Bone marrow (tissue), 2 donors: ENCODE measurements at places on chromosomes 3 and 15.

- DNase-seq = no peak
Measured at GRCh38 chr15:83449937-83450506, 2.9 kb downstream of the SH3GL3 start.

- no peak for DNase-seq
Measured at GRCh38 chr15:69542028-69542427, 89.4 kb downstream of the RPLP1 start.

DNA sequence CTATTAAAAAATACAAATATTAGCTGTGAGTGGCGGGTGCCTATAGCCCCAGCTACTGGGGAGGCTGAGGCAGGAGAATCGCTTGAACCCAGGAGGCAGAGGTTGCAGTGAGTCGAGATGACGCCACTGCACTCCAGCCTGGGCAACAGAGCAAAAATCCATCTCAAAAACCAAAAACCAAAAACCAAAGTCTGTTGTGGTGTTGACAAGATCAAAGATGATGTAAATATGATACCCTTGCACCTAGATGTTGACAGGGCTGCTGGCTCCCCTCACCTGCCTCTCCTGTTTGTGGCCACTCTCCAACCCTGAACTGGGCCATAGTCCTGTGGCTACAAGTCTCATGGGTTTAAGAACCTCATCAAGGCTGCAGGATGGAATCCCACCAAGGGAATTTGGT is 16.2 kb downstream of the DAPK2 start:
- DNase-seq = no peak

- no peak for DNase-seq
Measured at GRCh38 chr15:44537735-44538240, 841 bp downstream of the EIF3J start.

DNA sequence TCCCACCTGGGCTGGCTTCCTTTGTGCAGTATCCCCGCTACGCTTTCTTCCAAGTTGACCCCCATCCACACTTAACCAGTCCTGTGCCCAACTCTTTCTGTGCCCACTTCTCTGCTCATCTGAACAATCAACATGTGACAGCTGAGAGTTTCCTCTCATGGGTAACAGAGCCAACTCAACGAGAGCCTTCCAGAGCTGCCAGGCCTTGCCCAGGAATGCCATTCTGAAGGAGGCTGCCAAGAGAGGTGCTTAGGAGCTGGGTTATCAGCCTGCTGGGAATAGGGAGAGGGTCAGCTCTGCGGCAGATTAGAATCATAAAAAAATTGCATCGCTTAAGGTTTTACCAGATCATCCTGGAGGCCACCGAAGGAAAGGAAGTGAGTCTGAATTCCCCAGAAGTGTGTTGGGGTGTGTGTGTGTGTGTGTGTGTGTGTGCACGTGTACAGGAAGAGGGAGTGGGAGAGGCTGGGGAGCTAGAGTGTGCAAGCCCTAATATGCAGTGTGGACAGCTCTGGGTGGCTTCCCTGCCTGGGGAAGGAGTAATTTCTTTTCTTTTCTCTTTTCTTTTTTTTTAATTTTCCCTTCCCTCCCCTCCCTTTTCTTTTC is 66.7 kb downstream of the ITGA11 start:
- no peak for DNase-seq

DNA sequence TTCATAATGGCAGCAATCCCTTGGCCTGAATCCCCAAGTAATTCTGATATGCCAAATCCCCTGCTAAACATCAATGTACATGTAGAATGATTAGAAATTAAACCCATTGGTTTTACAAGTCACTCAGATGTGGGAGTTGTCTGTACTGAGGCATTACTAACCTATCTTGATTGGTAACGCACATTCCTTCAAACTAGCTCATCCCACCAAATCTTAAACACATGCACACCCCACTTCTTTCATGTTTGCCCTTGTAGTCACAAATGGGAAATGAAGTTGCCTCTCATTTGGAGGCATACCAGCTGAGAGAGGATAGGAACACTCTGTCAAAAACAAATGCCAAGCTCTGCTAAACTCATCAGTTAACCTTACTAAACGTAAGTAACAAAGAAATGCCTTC is 29.1 kb upstream of the MAN2C1 start:
- no peak for DNase-seq

- DNase-seq = peak; percentile 78
Measured at GRCh38 chr15:53586799-53587198, 172.7 kb downstream of the WDR72 start.

GRCh38 chr3:31067004-31067403 is 172.5 kb upstream of the GADL1 start:
- no peak for DNase-seq

DNA sequence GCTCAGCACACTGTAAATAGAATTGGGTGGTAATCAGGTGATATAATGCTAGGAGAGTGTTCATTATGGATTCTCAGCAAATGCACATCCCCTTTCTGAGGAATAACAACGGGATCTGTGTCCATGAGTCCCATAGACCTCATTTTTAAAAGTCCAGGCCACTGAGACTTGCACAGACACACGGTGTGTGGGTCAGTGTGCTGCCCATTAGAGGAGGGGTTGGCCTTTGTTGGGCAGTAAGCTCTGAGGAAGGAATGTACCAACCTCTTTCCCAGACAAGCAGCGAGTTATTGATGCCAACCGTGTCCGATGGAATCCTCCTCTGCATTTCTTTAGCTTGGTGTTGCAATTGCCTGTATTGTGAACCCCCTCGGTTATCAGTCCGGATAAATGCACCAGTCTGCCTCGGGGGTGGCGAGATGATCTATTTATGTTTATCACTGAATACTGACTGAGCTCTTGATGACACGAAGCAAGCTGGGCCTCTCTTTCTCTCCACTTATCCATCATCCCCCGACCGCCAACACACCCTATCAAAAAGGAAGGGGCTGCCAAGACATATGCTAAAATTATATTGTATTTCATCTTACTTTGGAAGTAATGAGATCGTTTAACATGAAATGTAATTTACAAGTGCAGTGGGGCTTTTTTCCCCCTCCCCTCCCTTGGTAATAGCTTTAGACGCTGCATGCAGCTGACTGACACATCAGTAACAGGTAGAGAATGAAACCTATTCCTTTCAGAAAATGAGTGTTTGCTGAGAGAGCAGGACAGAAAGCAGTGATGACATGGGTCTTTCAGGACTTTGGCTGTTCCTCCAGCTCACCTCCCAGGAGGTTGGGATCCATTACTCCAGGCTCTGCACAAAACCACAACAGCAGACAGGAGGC is 126.6 kb upstream of the ST8SIA2 start:
- no peak for DNase-seq

GRCh38 chr3:107855710-107856109 is 235.1 kb downstream of the CD47 start:
- no peak for DNase-seq

DNA sequence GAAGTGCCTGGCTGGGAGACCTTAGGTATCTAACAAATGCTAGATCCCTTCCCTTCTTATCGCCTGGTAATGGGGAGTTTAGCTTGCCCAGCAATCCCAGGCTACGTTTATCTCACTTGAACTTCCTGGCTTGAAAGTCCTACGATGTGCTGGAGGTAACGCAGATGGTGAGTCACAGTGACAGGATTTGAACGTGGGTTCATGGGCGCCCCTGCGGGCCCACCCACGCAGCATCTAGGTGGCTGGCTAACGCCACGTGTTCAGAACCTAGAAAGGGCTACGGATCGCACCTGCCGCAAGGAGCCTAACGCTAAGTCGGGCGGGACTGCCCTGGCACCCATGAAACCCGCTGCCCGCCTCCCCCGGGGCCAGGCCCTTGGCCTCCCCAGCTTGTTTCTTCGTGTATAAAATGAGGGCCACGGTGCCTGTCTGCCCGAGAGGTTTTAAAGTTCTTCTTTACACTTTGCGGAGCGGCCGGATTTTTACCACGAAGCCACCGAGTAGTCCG is 600 bp upstream of the USP3 start:
- peak; percentile 95 for DNase-seq

DNA sequence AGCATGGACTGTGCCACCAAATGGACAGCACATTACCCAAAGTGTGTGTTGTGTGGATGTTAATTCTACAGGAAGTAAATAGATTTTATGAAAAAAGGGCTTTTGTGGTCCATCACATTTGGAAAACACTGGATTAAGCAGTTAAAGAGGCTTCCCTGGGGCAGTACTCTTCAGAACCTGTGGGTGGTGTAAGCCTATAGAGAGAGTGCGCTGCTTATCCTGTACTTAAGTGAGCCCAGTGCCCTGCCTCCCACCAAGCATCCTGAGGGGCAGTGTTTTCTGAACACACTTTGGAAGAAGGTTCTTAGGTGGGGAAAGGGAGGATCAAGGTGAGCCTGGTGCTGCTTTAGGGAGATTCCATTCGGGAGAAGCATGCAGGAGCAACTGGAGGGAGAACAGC is 10.9 kb downstream of the TTLL3 start:
- DNase-seq = no peak

DNA sequence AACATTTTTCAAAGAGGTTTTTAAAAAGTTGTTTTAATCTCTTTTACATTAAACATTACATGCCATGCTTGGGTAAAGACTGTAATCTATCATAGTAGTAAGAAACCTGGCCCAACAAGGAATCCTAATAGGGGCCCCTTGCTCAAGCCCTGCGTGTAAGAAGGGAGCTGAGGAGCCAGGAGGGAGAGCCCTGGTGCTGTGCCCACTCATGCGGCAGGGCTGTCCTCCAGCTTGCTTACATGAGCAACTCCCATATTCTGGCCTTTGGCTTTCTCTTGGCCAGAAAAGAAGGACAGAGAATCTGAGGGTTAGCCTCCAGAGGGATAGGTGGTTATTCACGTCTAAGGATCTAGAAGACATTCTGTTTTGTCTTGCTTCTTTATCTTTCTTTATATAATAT is 49.8 kb downstream of the KBTBD12 start:
- DNase-seq = no peak

DNA sequence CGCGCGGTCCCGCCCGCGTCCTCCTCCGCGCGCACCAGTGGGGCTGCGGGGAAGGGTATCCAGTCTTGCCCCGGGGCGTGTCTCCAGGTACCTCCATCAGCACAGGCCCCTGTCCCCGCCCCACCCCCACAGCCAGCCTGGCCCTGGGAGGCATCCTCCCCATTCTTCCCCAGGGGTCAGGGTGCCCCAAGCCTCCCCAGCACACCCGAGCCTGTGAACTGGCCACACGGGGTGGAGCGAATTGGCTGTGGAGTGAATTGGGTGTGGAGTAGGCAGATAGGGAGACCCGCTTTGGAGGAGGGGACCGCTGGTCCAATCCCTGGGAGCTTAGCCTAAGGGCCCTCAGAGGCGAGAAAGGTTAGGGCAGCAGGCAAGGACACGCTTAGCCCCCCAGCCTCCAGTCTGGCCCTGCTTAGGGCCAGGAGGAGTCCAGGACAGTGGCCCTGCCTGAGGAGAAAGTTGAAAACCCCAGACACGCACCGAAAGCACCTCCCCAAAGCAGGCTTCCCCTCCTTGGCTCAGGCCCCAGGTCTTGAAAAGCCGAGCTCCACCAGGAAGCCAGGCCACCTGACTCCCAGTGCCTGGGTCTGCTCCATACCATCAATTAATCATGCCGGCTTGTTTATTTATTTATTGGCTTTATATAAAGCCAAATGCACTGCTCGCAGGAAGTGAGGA is 107.7 kb upstream of the SLC6A11 start:
- DNase-seq = no peak

DNA sequence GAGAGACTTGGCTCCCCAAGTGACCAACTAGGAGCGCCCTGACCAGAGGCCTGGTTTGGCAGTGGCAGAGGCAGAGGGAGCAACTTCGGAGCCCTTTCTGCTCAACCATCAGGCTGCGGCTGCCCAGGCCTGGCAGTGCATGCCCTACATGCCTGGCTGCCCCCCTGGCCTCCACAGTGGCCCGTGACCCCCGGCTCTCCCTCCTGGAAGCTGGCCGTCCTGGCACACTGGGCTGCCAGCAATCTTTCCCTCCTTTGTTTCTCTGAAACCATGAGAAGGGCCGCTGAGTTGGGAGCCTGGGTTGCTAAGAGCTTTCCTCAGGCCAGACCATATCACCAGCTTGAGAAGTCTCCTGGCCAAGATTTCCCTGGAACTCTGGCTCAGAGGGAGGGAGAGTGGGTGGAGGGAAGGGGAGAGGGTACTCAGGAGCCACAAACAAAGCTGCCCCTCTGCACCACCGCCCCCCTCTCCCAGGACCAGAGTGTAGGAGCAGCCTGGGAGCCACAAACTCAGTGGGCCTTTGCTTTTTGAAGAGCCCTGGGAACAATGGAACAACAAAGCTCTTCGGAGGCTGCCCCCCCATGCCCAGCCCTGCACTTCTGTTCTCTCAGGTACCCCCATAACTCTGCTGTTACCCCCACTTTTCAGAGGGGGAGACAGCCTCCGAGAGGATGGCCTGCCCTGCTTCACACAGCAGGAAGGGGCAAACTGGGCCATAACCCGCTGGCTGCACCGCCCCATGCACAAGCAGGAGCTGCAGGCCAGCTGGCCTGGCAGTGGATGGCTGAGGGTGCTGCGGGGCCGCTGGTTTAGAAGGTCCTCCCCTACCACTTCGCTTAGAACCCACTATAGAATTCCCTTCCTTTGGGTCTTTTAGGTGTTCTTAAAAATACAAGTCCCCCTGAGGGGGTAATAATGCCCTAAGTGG is 11.3 kb downstream of the CORO2B start:
- no peak for DNase-seq

DNA sequence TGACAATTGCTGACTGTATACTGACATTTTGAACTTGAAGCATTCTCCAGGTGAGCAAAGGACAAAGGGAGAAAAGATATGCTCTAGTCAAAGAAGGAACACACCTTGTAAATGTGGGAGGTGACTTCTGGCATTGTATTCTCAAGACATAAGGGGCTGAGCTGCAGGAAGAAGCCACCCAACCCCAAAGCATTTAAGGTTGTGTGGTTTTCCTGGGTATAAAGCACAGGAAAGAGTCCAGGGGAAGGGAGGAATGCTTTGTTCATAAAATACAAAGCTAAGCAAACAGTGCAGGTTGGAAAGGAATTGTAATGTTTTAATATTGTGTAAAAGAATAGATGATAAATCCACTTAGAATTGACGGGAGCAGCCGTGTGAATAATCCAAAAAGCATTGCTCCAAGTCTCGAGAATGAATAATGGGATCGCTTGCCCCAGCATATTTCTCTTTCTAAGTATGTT is 102.4 kb upstream of the LRIG1 start:
- no peak for DNase-seq

DNA sequence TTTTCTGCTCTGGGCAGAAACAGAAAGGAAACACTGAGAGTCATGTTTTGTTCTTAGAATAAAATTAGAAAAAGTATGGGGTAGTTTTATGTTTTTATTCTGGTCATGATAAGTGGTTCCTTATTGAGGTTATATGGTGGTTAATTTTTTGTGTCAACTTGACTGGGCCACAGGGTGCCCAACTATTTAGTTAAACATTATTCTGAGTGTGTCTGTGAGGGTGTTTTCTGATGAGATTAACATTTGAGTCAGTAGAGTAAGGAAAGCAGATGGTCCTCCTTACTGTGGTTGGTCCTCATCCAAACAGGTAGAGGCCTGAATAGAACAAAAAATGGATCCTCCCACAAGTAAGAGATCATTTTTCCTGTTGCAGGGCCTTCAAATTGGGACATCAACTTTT is 98.9 kb downstream of the C3orf38 start:
- no peak for DNase-seq

DNA sequence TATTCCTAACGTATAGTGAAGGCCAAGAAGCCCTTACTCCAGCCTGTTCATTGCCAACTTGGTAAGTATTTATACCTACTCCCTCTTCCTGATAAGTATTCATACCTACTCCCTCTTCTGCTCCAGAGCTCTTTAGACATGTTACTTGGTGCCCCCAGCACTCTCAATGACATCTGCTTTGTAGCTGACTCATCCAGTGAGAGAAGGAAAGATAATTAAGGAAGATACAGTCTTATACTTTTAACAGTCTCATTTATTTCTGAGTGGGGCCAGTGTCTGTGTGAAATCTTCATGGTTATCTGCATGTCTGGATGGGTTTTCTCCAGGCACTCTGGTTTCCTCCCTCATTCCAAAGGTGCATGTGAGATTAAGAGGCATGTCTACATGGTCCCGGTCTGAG is 698.7 kb downstream of the FHIT start:
- DNase-seq = no peak
